ENCODE measurements at places on chromosomes 6 and 20. TPM values are rescaled to one million over a fixed set of nuclear protein-coding genes. Genes with fewer than 3 reads are reported as not detected.
A peak's percentile ranks its signal among the peaks of the same experiment; 100 is the strongest.

Gene PPP1R14C
- total RNA-seq = 0.31 TPM

Gene CTAGE9
- total RNA-seq = not detected

Gene SAPCD1
- total RNA-seq = not detected

Gene RBPJL
- total RNA-seq = not detected

Gene SEMG1
- not detected for total RNA-seq

Gene MAFB
- total RNA-seq = 173 TPM

Gene IP6K3
- 0.72 TPM for total RNA-seq

Gene EPHA7
- total RNA-seq = 0.95 TPM

Gene TRIM31
- not detected for total RNA-seq

- no peak for DNase-seq
These were observed 1.0 kb upstream of the HFE start for GRCh38 chr6:26086211-26086610.

- DNase-seq = no peak
These were observed 5.8 kb upstream of the GATA5 start for GRCh38 chr20:62481425-62482145.

DNA sequence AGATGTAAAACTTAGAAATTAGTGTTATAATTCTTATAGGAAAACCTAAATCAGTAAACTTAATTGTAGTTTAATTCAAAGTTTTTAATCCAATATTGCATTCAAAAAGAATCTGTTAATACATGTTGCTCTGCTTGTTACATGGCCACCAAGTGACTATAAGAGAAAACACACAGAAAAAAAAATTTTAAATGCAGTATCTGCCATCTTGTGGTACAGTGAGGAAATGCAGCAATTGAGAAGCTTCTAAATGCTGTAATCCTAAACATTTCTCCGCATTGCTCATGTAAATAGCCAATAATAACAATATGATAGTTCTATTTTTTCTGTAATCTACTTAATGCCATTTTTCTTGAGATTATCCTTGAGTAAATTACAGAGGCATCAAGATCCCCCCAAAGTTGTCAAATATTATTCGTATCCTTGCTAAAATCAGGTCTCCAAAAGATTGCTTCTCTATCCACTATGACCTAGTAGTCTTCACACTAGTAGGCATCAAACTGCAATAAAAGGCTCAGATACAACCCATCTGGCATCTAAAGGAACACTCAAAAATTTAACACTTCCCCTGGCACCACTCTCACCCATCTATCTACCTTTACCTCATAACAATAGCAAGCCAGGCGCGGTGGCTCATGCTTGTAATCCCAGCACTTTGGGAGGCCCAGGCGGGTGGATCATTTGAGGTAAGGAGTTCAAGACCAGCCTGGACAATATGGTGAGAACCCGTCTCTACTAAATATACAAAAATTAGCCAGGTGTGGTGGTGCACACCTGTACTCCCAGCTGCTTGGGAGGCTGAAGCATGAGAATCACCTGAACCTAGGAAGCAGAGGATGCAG, 34.6 kb downstream of the HDAC2 start:
- no peak for DNase-seq

GRCh38 chr6:52925919-52926792, 16.7 kb upstream of the GSTA3 start:
- no peak for DNase-seq

DNA sequence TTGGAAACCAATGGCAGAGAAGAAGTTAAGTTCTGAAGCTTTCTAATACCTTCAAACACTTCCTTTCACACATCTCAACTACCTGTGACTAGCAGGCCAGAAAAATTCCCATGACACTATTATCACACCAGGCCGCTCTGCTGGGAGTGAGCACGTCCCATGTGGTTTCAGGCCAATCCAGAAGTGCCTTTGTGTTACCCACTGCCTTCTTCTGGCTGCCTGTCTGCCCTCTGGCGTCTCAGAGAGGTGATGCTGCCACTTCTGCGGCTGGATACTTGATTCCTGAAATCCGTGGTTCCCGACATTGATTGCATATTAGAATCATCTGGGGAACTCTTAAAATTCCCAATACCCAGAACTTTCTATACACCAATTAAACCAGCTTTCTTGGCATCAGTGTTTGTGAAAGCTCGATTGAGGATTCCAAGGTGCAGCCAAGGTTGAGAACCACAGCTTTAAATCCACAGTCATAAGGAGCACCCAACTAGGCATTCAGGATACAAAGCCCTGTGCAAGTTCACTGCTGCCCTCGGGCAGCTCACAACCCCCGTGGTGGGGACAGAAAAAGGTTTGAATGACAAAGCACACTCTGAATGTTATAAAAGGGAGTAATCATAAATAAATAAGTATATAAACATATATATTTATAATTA, 65.6 kb downstream of the STMND1 start:
- DNase-seq = no peak

DNA sequence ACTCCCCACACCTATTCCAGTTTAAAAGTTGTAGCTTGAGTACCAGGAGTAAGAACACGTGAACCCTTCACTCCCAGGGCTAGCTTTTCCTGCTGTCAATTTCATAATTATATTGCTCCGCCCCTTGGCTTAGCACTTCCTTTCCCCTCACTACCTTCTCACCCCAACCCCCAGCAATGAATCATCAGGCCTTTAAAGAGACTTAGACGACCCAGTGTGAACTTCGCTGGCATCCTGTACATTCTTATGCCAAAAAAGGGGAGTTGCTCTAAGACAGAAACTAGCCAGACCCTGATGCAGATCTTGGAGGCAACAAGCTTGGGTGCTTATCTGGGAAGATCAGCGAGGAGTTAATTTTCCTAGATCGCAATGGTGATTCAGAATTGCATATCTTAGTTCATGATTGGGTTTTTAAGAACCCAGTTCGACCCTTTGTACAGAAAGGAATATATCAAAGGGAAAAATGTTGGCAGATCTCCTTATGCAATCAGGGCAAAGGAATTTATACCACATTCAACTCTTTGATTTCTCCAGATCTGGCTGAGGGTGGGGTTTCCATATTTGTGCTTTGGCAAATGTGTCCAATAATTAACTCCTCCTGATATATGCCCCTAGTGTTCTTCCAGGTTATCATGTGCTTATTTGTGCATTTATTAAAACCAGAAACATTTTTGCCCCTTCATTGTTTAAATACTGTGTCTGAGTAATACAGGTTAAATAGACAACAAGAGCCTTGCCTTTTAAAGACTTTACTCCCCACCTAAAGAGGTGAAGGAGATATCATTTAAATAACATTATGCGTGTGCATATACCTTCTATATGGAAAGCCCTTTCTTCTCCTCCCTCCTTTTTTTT, 8.1 kb upstream of the ATXN1 start:
- DNase-seq = no peak

- DNase-seq = no peak
These were observed 36.9 kb upstream of the RNF144B start for GRCh38 chr6:18350271-18350670.

- DNase-seq = no peak
These were observed 163.2 kb upstream of the RIN2 start for GRCh38 chr20:19594896-19595295.

- DNase-seq = no peak
These were observed 58.2 kb downstream of the ADGRB3 start for GRCh38 chr6:68693271-68693670.

GRCh38 chr6:43334466-43335095, 26.0 kb upstream of the CRIP3 start:
- no peak for DNase-seq

DNA sequence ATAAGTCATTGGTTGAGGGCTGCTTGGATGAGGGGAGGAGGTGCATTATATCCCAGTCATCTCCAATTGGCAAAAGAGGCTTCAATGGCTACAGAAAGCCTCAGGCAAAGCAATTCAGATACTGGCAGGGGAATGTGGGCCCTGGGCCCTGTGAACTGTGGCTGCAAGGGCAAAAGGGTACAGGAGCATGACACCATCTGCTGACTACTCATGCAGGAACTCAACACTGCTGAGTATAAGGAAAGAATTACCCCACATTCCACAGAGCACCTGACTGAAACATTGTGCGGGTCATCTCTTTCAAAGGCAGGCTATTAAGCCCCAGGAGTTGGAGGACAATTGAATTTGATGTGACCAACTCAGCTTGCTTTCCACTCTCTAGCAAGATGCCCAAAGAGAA, 92.1 kb upstream of the SPTLC3 start:
- DNase-seq = no peak

GRCh38 chr6:123203928-123204327, 207.9 kb downstream of the CLVS2 start:
- DNase-seq = no peak

GRCh38 chr20:46359233-46359751, 47.1 kb downstream of the ELMO2 start:
- no peak for DNase-seq

GRCh38 chr6:494394-494793, 102.8 kb downstream of the IRF4 start:
- no peak for DNase-seq

DNA sequence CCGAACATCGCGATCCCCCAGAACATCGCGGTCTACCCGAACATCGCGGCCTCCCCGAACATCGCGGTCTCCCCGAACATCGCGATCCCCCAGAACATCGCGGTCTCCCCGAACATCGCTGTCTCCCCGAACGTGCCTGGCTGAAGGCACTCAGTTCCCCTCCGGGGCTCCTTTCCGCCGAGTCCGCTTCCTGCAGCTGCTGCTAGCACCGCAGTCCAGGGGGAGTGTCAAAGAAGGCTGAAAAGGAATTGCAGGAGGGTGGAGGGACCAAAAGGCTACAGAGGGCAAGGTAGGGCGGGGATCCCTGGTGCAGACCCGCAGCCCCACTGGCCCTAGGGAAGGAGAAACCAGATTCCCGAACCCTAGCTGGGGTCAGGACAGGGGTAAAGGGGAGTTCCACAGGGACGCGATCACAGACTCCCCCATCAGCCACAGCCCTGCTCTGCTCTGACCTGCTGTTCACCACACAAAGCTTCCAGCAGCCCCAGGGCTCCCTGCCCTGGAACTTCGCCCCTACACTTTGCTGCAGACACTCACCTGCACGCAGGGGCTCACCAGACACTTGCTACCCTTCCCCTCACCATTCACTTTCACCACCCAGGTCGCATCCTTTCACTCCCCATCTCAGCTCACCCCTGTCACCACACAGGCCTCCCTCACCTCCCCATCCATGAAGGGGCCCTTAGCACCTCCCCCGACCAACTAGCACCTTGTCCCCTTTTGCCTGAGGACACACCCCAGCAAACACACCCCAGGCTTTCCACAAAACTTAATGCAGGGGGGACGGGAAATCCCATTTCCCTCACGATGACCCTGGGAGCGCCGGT, 1.7 kb downstream of the ULBP1 start:
- no peak for DNase-seq

GRCh38 chr20:57262784-57263609, 3.4 kb downstream of the BMP7 start:
- no peak for DNase-seq

DNA sequence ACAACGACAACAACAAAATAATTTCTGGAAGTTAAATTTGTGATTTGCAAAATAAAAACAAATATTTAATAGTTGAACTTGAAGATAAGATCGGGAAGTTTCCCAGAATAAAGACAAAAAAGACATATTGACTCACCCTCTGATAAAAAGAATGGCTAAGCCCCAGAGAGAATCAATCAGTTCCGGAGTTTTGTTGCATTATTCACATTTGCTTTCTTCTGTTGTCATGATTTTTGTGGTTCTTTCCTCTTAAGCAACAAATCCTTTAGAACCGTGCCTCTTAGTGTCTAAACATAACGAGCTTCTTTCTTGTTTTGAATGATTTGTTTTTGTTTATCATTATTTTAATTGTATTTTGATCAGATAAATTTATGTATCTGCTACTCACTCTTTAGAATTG, 337.7 kb upstream of the PRND start:
- no peak for DNase-seq

- DNase-seq = no peak
These were observed 41.5 kb downstream of the GCM1 start for GRCh38 chr6:53107091-53107490.

GRCh38 chr20:58231683-58232082, 3.2 kb upstream of the ANKRD60 start:
- DNase-seq = no peak

DNA sequence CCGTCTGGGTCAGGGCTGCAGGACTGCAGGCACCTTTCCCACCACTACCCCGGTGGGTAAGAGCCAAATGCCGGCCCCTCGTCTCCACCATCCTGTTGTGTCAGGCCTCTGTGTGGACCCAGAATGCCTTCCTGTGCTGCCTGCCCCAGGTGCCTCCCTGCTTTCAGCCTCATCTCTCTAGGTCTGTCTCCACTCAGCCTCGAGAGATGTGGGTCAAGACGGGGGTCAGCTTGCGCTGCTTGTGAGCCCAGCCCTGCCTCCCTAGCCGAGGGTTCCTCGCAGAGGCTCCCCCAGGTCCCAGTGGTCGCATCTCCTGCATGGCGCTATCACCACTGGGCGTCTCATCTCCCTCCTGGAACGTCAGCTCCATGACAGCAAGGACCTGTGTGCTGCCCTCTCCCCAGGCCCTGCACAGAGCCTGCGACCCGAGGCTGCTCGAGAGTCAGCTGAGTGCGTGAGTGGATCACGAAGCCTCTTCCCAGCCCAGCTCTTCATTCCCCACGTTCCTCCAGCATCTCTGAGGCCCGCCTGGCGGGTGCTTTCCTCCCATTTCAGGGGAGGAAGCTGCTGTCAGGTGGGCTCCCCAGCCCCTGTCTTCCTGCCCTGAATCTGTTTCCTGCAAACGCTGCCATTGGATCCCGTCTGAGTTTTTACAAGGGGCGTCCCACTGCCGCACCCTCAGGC, 38.7 kb upstream of the ZBP1 start:
- peak; percentile 13 for DNase-seq

DNA sequence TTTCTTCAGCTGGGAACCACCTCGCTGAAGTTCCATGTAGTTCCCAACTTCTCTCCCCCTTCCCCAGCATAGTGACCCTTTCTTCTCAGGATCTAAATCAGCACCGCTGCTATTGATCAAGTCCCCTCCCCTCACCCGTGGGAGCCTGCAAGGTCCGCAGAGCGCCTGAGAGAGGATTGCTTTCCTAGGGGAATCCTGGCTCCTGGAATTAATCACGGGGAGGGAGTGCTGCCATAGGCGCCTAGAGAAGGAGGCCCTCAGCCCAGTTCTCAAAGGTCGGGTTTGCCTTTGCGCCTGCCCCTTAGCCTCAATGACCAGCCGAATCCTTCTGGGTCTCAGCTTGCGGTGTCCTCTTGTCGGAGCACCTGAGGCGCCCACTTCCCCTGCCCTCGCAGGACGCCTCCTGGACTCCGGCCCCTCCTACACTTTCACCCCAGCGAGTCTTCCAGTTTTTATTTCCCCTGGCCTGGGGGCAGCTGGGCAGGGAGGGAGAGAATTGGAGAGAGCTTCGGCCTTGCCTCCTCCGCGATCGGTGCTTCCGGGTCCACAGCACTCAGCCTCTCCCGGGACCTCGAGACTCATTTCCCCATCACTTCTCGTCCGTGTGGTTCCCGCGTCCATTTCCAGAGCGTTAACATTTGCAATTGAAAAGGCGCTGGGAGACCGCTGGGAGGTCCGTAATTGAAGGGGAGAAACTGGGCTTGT, 3.1 kb upstream of the NKX2-2 start:
- no peak for DNase-seq

- no peak for DNase-seq
These were observed 399.8 kb upstream of the EPHA7 start for GRCh38 chr6:93819189-93819588.

DNA sequence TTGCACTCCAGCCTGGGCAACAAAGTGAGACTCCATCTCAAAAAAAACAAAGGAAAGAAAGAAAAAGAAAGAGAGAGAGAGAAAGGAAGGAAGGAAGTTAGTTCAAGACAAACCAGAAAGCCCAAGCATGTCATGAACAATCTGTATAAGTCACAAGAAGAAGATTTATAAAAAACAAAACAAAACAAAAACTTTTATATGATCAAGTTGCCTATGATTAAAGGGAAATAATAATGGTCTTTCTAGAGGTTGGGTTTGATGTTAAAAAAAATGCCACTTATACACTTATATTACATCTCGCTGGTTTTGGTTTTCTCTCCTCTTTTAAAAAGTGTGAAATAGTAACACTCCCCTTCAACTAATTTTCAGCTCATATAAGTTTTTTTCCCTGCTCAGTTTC, 146.2 kb upstream of the CARMIL1 start:
- no peak for DNase-seq

Measured in omental fat pad (tissue), 4 donors.